ENCODE measurements at places on chromosomes 1 and 21. TPM values are rescaled to one million over a fixed set of nuclear protein-coding genes. Genes with fewer than 3 reads are reported as not detected.

GRCh38 chr1:9630331-9631111, 21.0 kb upstream of the PIK3CD start:
- no peak for DNase-seq

DNA sequence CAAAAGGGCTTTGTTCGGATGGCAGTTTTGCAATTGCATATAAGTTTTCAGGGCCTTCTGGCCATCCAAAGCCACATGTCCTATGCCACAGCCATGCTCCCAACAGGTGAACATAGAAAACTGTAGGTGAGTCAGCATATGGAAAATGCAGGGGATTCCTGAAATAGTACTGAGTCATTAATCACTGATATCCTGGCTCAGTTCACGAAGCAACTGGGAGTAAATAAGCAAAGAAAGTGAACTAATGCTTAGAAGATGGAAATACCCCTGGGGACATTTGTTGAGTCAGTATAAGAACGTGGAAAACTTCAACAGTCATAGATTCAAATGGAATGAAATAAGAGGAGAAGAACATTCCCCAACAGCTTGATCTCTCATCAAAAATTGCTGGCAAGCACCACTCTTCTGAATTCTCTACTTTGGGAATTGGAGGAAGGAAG, 148.9 kb upstream of the RUNX1 start:
- DNase-seq: no peak

DNA sequence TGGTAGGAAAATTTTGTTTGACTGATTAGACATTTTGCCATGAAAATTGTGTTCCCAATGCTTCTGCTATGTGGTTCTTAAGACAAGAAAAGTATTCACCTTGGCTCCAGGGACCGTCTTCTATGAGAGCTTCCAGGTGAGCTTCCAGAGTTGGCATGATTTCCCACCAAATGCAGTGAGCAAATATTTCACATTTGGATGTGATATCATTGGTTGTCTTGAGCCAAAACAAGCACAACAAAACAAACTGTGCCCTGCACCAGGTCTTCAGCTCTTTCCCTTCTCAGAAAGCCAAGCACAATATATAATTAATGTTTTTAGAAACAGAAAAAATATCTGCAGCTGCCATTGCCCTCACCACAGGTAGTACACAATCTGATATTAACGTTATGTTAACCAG, 1009.0 kb downstream of the PLA2G4A start:
- DNase-seq: no peak

FMOD gene
- polyA plus RNA-seq: 58.2 TPM
